Activated naive CD8-positive, alpha-beta T cell treated with anti-CD3 and anti-CD28 coated beads, Interleukin-2, amount 10 ng/mL, durations not matched to agents 7 days and 5 days (primary cell): ENCODE measurements at places on chromosomes 13 and 19.
A peak's percentile ranks its signal among the peaks of the same experiment; 100 is the strongest.

DNA sequence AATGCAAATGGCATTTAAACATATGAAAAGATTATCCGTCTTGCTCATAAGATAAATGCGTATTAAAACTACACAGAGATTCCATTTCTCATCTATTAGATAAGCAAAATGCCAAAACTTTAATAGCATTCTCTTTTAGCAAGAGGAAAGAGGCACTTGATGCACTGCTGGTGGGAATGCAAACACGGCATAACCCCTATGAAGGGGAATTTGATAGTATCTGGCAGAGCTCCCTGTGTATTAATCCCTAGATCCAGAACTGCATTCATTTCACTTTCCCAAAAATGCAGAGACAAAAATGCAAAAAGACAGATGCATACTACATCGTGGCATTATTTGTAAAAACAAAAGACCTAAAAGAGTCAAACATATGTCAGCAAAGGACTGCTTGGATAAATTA is 193.6 kb upstream of the STARD13 start:
- no peak for DNase-seq

DNA sequence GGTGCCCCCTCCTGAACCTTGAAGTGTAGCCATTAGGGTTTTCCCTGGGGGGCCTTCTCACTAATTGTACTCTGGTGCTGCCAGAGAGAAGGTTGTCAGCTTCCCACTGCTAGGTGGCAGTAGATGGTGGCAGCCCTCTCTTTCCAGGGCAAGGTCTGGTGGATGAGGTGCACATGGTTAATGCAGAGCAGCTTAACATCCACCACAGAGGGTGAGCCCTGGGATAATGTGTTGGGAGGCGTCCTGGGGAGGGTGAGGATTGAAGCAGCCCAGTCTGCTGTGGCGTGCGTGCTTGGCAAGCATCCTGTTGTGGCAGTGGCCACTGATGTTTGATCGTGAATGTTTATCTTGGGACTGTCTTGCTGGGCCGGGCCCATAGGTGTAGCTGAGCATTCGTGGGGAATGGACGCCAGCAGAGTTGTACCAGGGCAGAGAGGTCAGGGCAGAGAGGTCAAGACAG is 5.8 kb downstream of the EGLN2 start:
- DNase-seq: peak; percentile 43

DNA sequence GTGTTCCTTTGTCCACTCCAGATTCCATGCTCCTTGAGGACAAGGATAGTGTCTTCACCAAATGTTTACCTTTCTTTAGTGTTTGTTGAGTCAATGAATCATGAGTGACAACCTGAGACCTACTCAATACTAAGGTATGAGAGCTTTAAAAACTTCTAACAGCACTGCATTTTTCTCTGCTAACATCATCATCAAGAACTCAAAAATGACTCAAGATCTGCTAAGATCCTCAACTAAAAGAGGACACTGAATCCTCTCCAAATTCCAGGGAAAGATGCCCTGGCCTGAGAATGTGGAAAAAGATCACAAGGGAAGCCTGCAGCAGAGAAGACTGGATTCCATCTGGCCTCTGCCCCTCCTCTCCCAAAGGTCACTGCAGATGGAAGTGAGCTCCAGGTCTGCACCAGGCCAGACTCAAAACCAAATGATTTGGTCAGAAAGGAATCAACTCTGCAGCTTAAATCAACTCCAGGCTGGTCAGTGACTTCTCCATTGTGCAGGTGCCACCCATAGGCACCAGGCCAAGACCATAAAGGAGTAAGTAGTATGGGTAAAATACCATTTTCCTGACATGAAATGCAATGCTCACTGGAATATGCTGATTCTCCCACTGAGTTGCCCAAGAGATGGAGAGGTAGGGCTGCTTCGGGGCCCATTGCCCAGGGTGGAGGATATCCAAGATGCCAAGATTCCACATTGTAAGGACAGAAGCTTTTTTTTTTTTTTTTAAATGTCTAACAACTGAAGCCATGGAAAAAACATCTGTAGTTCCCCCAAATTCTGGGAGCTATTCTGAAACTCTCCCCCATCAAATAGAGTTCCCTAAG is 89.5 kb upstream of the DOCK9 start:
- no peak for DNase-seq

GRCh38 chr13:30413842-30414241 is 8.5 kb upstream of the UBE2L5 start:
- no peak for DNase-seq

DNA sequence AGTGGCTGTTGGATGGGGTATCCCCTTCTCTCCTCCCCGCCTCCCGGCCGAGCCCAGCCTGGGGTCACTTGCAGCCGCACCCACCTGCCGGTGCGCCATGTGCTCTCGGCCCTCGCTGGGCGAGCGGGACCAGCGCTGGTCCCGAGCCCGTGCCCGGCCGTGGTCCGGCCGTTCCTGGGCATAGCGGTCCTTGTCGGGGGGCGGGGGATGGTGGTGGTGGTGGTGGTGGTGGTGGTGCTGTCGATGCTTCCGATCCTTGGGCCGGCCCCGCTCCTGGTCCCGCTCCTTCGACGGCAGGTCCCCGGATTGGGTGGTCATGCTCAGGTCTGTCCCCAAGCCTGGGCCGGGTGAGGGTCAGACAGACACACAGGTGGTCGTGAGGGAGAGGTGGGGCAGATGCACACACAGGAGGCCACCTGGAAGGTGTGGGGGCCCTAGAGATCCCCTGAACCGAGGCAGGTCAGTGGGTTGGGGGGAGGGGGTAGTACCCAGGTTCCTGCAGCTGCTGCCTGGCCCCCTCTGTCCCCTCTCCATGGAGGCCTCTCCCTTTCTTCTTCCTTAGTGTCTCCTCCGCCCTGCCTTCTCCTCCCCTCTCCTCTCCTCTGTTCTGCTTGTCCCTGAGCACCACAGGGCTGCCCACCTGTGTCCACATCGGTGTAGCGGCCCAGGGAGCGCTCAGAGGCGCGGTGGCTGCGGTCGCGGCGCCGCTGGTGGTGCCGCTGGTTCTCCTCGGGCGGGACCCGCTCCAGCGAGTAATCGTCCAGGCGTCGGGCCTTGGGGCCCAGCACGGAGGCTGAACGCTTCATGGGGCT is 58.7 kb downstream of the IER2 start:
- no peak for DNase-seq

- no peak for DNase-seq
Observed at GRCh38 chr13:97758317-97758716, 195.2 kb upstream of the IPO5 start.

- no peak for DNase-seq
Observed at GRCh38 chr19:39424934-39425333, 10.8 kb downstream of the RPS16 start.

DNA sequence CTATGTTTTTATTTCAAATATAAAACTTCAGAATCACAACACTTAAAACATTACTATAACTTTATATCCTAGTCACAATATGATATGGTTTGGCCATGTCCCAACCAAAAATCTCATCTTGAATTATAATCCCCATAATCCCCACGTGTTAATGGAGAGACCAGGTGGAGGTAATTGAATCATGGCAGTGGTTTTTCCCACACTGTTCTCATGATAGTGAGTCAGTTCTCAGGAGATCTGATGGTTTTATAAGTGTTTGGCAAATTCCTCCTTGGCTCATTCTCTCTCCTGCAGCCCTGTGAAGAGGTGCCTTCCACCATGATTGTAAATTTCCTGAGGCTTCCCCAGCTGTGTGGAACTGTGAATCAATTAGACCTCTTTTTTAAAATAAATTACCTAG is 307.6 kb downstream of the SPRY2 start:
- DNase-seq: no peak

DNA sequence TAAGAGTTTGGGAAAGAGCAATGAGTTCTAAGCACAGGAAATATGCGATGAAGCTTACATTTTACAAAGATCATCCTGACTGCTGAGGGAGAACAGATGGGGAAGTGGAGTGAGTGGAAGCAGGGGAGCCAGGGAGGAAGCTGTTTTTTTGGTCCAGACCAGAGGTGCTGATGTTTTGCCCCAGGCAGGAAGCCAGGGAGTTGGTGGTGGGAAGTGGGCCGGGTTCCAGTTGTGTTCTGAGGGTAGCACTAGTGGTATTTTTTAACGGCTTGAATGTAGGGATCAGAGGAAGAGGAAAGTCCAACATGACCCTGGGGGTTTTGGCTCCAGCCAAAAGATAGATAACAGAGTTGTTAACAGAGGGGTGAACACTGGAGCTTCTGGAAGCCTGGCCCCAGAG is 20.7 kb upstream of the OLFM4 start:
- DNase-seq: no peak

- no peak for DNase-seq
Observed at GRCh38 chr13:36166046-36166445, 34.9 kb upstream of the DCLK1 start.

GRCh38 chr13:54593504-54593903 is 1564.9 kb downstream of the OLFM4 start:
- no peak for DNase-seq

DNA sequence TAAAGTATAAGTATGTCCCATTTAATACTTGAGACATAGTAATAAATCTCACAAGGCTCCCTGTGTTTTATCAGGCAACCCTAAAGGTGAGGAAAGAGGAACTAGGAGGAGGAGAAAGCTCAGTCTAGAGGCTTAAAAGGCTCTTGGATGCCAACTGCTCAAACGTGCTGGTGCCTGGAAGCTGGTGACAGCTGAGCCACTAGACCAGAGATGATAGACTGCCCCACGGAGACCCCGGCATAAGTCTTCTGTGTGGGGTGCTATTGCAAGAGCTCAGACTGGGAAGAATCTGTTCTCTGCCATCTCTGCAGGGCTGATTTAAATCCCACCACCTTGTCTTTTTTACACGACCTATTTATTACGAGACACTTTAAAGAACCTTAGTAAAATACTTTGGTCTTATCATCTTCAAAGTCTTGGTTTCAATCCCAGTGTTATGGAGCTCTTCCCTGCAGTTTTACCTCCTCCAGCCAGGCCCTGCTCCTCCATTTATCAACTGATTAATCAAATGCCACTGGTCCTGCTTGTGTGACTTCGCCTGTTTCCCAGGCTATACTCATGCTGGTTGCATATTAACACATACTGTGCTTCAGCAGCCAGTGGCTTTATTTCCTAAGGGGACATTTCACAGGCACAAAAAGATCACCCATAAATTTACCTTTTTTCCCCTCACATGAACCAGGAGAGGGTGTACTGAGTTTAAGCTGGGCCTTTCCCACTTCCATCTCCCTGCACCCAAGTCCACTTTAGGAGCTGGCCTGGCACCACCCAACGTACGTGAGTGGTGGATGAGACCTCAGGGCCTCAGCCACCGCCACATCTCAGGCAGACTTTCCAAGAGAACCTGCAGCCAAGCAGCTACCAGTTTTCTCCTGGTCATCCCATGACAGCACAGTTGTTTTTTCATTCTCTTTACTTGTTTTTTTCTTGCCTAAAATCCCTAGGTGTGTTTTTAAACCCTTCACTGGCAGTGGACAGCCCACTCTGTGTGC is 7.8 kb upstream of the ATP12A start:
- no peak for DNase-seq

- DNase-seq: no peak
Observed at GRCh38 chr13:91193358-91193757, 154.1 kb upstream of the MIR17HG start.

- no peak for DNase-seq
Observed at GRCh38 chr13:39777527-39778061, 122.1 kb downstream of the COG6 start.

- DNase-seq: no peak
Observed at GRCh38 chr13:58879114-58879513, 1247.6 kb downstream of the PCDH17 start.

- DNase-seq: no peak
Observed at GRCh38 chr19:2964874-2965273, 12.5 kb upstream of the TLE6 start.

- peak; percentile 85 for DNase-seq
Observed at GRCh38 chr19:53865918-53866864, 1.5 kb upstream of the MYADM start.

- no peak for DNase-seq
Observed at GRCh38 chr19:40561947-40562346, 14.7 kb upstream of the SHKBP1 start.
